ENCODE measurements at places on chromosomes 1 and 21.

DNA sequence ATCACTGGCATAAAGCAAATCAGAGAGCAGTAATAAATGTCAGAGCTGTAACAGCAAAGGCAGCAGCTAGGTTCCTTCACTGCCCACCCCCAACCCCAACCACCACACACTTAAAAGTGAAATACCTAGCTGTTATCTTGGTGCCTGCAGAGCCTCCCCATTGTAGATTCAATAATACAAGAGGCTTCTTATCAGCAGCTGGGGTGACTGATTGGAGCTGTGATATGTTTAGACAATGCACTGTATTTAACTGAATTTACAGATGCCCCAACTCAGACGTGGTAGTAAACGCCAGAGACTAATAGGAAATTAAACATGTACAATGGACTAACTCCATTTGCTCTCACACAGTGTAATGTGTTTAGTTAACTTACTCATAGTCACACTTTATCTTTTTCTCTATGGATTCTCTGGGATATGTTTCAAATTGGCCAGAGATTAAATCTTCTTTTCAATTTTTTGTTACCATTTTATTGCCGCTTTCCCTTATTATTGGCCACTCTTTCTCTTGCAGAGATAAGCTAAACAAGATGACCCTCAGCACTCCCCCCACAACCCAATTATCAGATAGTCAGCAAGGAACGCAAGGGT is 117.1 kb downstream of the ESRRG start:
- no peak for DNase-seq

GRCh38 chr1:174072581-174072980 is 50.4 kb upstream of the RC3H1 start:
- no peak for DNase-seq

DNA sequence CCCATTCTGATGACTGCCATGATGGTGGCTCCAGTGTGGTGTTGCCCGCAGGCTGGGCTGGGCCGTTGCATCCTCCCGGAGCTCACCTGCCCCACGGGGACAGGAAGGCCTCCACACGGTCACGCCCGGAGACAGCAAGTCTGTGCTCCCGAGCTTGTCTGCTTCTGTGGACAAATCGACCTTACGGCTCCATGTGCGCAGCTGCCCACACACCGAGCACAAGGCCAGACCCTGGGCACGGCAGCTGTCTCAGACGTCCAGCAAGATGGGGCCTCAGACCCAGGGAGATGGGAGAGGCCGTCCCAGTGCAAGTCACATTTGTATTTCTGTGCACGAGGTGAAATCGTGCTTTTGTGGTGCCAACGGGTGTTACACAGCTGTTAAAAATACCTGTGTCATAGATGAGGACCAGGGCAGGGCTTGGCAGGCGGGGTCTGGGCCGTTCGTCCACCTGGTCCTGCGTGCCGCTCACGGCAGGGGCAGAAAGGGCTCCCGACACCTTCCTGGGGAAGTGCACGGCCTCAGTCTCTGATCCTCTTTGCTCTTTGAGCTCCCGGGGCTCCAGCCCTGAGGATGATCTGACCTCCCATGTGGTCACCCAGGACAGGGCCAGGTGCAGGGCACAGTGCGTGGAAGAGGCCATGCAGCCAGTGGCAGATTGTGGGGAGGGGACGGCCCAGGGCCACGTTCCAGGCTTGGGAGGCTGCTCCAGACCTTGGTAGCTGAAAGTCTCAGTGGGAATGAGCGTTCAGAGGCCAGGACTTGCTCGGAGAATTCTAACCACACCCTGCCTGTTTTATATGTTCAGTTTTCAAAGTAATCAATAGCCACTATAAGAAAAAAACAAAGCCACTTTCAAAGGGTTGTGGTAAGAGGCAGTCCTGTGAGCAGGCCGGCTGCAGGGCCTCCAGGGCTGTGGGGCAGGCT is 13.5 kb downstream of the COL6A1 start:
- DNase-seq: no peak

GRCh38 chr21:42556960-42557359 is 43.3 kb downstream of the SLC37A1 start:
- no peak for DNase-seq

DNA sequence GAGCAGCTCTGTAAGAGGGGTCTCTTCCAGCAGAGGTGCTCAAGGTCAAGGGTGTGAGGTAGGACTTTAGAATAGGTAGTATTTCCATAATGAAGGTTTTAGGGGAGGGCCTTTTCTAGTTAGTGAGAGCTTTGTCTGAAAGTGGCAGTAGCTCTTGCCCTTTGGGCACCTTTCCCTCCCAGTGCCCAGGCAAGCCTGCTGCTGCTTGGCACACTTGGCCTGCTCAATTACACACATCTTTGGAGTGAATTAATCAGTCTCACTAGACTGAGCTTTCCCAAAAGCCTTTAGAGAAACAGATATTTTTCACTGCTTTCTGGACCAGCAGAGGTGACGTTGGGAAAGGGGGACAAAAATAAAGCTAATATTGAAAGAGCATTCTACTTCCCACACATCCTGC is 48.0 kb downstream of the MAB21L3 start:
- DNase-seq: peak; percentile 11

DNA sequence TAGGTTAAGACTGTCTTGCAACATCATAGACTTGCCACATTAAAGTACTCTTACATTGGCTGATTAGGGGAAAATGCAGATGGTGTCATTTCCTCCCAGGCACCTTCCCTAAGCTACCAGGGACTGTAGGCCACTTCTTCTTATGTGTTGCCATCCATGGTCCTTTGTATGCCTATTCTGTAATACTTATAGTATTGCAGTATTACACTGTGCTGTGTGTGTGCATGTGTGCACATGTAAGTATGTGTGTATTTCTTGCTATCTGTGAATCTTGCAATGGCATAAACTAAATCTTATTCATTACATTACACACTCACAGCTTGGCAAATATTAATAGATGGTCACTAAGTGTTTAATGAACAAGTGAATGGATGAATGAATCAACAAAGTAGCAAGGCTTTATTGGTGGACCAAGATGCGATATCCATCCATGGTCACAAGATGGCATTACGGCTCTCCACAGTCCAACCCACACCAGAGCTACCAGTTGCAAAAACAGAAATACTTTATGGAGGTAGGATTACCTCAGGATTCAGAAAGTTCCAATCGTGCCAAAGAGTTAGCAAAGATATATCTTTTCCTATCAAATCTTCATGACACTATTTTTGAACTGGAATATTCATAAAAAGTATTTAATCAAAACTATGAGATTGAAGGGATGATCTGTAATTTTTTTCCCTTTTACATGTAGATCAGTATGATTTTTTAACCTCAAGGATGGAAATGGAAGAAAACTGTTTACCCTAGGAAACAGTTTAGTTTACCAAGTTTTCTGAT is 160.2 kb downstream of the DENND1B start:
- DNase-seq: peak; percentile 45

DNA sequence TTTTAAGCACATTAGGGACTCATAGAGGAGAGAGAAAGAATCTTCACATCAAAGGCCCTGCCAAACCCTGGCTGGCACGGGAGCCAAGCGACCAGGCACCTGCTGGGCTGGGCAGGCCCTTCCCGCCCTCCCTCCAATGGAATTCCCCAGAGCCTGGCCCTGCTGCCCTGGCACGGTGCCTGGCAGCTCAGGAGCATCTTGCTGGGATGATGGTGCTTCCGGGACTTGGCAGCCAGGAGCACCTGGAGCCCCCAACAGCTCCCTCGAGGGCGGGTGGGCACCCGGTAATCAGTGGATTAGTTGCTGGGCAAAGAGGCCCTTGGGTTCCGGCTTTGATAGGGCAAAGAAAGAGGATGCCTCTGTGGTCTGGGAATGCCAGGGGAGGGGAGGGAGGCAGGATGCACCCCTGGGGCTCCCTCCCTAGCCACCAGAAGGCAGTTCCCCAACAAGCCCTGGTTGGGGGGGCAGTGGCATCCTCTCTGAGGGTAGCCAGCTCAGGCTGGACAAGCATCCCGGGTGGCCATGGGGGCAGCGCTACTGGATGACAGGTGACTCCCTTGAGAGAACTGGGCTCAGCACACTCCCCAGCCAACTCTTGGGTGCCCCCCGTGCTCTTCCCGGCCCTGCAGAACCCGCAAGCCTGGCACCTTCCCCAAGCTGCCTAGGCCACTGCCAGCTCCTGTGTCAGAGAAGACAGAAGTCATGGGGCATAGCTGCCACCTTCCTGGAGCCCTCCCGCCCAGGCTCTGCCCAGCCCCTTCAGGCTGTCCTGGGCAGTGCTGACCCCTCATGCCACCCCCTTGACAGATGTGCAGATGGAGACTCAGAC is 26.4 kb downstream of the KRTAP10-1 start:
- DNase-seq: no peak

GRCh38 chr1:102897557-102897956 is 210.8 kb downstream of the COL11A1 start:
- no peak for DNase-seq

- DNase-seq: no peak
These were observed 5.6 kb upstream of the PLCH2 start for GRCh38 chr1:2470290-2471158.
